ENCODE measurements at places on chromosomes 5 and 9.

GRCh38 chr9:8484597-8485191, 685.1 kb upstream of the DMAC1 start:
- DNase-seq = no peak

DNA sequence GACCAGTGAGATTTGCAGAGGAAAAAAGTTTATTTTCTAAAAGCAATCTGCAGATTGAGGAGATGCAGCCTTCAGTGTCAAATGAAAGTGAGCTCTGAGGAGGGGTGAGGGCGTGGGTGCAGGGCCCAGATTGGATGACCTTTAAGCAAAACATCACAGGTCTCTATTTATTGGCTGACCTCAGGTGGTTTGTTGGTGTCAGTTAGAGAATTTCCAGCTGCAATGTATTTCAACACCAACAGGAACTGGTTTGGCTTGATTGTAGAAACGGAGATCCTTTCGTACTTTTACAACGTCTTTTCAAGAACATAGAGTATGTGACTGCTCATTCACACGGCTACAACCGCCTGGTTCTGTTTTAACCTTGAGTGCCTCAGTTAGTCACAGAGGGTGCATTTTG, 1069.1 kb downstream of the EFNA5 start:
- DNase-seq = no peak

- DNase-seq = no peak
Observed at GRCh38 chr9:17807613-17808282, 228.9 kb downstream of the SH3GL2 start.

- peak; percentile 25 for DNase-seq
Observed at GRCh38 chr5:126139086-126139485, 284.1 kb upstream of the GRAMD2B start.

- DNase-seq = no peak
Observed at GRCh38 chr5:166551384-166551783, 1740.1 kb upstream of the WWC1 start.

DNA sequence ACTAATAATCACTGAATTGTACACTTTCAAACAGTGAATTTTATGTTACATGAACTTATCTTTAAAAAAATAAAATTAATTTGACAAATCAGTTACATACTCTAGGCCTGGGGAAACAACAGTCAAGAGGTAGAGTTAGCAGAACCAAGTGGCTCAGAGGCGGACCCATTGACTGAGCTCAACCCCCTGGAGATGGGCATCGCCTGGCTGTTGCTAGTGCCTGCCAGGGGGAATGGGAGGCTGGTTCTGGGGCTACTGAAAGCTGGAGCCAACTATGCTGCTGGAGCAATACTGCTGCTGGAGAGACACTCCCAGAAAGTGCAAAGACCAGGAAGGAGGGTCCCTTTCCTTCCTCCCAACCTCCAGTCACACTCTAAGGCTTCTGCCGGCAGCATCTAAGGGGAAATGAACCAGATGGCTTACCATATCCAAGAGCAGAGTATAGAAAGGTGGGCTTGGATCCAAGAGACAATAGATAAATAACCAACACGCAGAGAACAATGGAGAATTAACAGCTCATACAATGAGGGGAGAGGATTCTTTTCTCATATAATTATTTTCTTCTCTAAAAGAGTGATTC, 40.3 kb upstream of the ANKRD55 start:
- no peak for DNase-seq

DNA sequence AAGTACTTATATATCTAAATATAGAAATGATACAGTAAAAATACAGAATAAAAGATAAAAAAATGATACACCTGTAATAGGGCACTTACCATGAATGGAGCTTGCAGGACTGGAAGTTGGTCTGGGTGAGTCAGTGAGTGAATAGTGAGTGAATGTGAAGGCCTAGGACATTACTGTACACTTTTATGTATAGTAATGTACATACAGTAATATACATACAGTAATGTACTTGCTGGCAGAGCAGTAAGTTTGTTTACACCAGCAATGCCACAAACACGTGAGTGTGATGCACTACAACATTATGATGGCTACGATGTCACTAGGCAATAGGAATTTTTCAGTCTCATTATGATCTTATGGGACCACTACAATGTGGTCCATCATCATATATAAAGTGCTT, 34.2 kb downstream of the SUSD1 start:
- no peak for DNase-seq

DNA sequence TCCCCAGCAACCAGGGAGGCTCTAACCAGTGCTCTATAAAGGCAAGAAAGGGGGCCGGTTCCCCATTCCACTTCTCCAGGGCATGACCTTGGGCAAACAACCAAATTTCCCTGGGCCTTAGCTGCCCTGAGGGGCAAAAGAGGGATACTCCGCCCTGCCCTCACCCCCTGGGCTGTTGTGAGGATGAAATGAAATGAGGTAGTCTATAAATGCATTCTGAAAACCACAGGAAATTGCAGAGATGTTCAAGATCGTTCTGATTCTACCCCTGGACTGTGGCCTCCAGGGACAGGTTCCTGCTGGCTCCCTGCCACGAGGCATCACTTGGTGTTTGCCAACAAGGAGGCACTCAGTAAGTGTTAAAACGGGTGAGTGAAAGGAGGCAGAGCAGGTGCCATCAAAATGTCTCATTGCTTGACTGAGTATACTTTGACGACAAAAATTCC, 5.7 kb downstream of the RAPGEF1 start:
- DNase-seq = peak; percentile 69

DNA sequence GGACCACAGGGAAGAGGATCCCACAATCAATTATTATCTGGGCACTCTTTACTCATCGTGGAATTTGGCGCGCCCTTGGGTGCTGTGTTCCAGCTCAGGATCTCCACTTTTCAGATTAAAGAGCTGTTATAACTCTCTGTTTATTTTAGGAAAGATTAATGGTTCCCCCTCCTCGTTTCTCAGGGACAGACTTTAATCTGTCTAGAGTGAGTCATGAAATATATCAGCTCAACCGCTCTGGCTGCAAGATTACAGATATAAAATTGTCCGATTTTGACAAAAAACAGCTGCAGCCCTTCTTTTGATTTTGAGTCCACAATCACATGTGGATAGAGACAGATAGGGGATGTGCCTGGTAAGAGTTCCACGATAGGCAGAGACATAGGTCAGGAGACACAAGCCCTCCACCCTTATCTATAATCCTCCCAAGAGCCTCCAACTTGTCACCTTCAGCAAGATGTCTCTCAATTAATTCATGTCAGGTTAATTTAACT, 77.6 kb upstream of the ANKRD55 start:
- DNase-seq = no peak

- DNase-seq = peak; percentile 77
Observed at GRCh38 chr9:137757613-137758029, 120.0 kb upstream of the CACNA1B start.

GRCh38 chr5:102903074-102903871, 148.2 kb downstream of the PAM start:
- DNase-seq = no peak

DNA sequence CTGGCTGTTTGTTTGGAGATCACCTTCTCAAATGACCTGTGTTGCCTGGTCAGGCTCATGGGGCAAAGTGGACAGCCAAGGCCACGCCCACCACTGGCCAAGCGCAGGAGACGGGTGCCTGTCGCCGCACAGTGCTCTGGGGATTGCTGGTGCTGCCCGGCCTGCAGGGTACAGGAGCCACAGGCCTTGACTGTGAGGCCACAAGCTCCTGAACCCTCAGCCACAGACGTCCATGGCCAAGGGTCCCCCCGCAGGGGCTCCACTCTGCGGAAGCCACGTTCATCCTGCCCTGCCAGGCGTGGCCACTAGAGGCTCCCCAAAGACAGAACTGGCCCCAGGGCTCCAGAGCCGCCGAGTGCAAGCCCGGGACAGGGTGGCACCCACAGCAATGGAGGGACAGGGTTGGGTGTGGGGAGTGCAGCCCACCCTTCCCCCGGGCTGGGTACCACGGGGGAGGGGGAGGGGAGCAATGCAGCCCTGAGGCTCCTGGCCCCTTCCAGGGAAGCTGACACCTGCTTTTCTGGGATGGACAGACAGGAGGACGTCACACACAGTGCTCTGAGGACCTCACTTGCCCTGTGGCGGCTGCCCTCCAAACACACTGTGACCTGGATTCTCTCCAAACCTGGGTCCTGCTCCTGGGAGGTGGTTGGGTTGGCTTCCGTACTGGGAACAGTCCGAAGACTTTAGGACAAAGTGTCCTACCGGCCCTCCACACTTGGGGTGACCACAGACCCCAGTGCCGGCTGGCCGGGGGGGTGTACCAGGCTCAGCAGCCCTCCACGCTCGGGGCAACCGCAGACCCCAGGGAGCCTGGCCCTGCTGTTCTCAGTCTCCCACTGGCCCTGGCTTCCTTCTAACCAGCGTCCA, 21.5 kb downstream of the TPPP start:
- peak; percentile 54 for DNase-seq

- no peak for DNase-seq
Observed at GRCh38 chr5:13540168-13540750, 404.2 kb downstream of the DNAH5 start.

DNA sequence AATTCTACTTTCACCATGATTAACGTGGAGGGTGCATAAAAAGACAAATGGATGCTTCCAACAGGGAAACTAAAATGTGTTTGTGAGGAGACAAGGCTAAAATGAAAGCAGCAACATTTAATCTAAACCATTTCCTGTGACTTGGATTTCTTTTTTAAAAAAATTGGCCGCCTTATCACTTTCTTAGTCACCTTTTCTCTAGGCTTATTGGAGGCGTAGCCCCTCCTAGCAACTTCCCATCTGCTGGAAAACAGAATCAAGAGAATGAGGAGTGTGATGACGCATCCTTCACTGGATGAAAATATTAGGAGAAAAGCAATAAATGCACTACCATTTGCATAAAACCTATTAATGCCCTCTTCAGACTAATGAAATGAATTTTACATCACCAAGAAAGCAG, 791 bp upstream of the GPR150 start:
- no peak for DNase-seq

DNA sequence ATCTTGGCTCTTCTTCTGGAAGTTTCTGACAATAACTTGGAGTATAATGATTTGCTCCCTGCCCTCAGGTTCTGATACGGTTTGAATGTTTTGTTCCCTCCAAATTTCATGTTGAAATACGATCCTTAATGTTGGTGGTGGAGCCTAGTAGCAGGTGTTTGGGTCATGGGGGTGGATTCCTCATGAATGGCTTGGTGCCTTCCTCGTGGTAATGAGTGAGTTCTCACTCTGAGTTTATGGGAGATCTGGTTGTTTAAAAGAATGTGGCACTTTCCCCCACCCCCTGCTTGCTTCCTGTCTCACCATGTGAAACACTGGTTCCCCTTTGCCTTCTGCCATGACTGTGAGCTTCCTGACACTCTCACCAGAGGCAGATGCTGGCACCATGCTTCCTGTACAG, 103.0 kb upstream of the OSMR start:
- no peak for DNase-seq

- DNase-seq = no peak
Observed at GRCh38 chr5:179417696-179418095, 72.4 kb upstream of the ADAMTS2 start.

- no peak for DNase-seq
Observed at GRCh38 chr9:92974761-92975755, 27.7 kb downstream of the FGD3 start.

DNA sequence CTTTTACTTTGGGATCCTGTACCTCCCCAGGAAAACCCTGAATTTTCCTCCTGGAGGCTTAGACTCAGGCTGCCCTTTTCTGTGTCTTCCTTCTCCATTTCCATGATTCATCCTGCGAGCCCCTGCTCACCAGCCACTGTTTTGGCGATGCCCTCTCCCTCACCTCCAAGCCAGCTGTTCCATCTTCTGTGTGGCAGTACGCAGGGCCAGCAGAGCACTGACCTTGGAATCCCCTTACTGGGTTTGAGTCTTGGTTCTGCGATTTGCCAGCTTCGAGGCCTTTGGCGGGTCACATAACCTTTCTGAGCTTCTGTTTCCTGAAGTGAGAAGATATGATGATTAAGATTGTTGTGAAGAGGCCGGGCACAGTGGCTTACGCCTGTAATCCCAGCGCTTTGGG, 7.2 kb downstream of the PPARGC1B start:
- no peak for DNase-seq

- no peak for DNase-seq
Observed at GRCh38 chr5:125401724-125402622, 655.5 kb upstream of the ZNF608 start.

DNA sequence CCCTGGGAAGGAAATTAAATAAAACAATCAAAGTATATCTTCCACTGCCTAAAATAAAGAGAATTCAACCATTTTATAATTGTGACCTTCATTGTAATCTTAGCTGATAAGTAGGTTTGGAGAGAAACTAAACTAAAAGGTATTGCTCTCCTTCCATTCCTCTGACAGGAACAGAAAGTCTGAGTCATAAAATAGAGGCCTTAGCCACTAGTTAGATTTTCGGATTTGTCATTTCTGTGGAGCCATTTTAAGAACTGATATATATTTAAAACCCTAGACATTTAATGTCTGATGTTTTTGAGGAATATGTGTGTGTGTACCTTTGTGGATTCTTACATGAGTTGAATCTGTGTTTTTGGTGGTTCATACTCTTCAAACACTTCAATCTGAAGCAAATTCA, 11.8 kb upstream of the TMC1 start:
- peak; percentile 13 for DNase-seq

DNA sequence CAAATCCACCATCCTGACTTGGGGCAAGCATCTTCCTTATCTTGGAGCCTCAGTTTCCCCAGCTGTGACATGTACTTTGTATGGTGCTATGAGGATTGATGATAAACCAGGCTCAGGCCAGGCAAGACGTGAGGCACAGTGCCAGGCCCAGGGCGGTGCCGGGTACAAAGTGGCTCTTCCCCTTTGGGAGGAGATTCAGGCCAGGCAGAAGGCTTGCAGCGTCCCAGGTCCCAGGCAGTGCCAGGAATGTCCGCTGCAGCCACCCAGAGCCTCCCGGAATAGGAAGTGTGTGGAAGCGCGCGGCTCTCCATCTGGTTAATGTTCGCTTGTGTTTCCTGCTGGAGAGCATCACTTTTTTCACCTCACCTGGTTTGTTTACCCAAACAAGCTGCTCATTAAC, 12.6 kb upstream of the DENND1A start:
- no peak for DNase-seq

DNA sequence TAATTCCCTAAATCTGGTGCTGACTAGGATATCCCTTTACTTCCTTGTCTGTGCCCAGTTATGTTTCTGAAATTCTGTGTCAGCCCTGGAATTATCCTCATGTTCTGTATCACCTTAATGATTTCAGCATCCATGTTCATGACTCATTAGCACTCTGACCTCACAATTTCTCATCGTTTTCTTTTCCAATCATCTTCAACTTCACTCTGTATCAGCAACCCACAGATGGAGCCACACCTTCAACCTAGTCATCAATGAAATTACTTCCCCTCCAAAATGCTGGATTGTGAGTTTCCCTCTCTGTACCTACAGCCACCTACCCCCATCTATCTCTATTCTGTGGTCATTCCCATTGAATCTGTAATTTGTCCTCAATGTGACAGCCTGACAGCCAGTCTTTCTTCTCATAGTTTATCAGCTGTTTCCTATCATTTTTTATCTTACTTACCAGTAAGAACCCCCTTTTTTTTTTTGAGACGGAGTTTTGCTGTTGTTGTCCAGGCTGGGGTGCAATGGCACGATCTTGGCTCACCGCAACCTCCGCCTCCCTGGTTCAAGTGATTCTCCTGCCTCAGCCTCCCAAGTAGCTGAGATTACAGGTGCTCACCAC, 3.1 kb upstream of the IL6ST start:
- DNase-seq = peak; percentile 31

- no peak for DNase-seq
Observed at GRCh38 chr5:1923766-1924165, 41.0 kb upstream of the IRX4 start.

- DNase-seq = no peak
Observed at GRCh38 chr9:4016789-4017188, 283.1 kb downstream of the GLIS3 start.
